Frontal cortex (tissue), 4 donors: ENCODE measurements at places on chromosomes 7 and 10. TPM values are rescaled to one million over a fixed set of nuclear protein-coding genes. Genes with fewer than 3 reads are reported as not detected.

The MYOZ1 gene
- 0.41 TPM for total RNA-seq

DNA sequence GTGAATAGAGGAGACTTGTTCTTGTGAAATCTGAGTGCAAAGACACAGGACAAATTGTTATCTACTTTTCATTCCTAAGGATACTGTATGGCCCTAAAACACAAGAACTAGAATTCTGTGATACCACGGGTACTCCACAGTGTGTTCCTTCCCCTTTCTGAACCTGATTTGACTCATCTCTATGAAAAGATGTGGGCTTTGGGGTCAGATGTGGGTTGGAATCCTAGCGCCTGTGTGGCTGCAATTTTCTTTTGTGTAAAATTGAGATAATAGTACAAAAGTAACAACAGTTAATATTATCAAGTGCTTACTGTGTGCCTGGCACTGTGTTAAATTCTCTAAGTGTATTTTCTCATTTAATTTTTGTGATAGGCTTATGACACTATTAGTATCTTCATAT is 8.1 kb downstream of the SRGN start:
- DNase-seq, result no peak

- DNase-seq, result no peak
Measured at GRCh38 chr10:75115137-75115536, 3.7 kb downstream of the SAMD8 start.

GRCh38 chr10:121099592-121099991 is 248.4 kb downstream of the WDR11 start:
- no peak for DNase-seq

DNA sequence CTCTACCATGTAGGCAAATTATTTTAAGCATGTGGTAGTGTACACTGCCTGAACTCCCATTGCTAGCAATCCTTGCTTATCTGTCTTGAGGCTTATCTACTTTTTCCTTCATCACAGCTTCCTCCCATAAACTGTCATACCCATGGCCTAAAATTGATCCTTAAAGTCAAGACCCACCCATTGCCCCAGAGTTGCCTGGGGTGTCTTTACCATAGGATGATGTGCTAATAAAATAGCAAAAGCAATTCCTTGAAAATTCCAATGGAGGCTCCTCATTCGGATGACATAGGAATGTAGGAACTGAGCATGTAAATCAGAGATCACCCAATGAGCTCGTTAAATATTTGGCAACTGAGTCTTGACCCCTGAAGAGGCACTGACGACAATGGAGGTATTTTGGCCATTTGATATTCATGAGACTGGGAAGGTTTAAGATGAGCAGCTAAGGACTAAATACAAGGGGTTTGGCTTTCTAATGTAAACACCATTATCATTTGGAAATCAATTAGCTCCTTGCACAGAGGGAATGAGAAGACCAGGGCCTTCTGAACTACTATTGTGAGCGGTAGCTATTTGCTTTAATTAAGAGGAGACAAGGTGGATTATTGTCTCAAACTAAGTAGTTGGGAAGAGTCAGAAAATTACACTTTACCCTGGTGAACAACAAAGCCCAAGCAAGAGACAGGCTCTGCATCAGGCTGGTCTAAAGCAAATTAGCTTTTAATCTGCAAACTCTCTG is 234.9 kb downstream of the GATA3 start:
- no peak for DNase-seq

DNA sequence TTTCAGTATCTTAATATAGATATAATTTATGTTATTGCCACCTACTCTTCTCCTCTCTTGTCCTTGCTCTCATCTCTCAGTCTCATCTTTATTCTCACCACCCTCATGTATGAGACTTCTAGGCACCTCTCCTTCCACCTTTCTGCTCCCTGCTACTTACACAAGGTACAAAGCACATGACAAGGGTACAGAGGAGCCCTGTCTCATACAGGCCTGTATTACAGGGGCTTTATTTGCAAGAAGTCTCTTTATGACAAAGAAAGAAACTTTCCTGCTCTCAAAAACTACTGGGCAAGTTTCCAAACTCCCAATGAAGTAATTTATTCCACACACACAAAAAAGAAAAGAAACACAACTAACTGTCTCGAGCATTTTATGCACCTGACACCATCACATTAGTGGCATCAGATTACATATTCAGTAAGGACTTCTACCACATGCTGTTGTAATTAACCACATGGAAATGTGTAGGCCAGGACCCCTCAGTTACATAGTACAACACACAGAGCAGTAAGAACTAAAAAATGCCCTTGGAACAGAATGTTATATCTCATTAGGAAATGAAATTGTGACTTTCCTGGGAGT is 253.1 kb downstream of the FZD1 start:
- no peak for DNase-seq
